ENCODE measurements at places on chromosomes 2 and 18.

- DNase-seq = no peak
Measured at GRCh38 chr2:217553679-217554078, 449.1 kb downstream of the TNS1 start.

GRCh38 chr2:190407246-190407661, 901 bp upstream of the MFSD6 start:
- DNase-seq = no peak

GRCh38 chr2:160271171-160272086, 71.4 kb upstream of the ITGB6 start:
- DNase-seq = no peak

GRCh38 chr2:216914491-216914890, 54.6 kb upstream of the TNP1 start:
- no peak for DNase-seq

GRCh38 chr2:4873876-4874593, 818.1 kb upstream of the SOX11 start:
- DNase-seq = no peak

DNA sequence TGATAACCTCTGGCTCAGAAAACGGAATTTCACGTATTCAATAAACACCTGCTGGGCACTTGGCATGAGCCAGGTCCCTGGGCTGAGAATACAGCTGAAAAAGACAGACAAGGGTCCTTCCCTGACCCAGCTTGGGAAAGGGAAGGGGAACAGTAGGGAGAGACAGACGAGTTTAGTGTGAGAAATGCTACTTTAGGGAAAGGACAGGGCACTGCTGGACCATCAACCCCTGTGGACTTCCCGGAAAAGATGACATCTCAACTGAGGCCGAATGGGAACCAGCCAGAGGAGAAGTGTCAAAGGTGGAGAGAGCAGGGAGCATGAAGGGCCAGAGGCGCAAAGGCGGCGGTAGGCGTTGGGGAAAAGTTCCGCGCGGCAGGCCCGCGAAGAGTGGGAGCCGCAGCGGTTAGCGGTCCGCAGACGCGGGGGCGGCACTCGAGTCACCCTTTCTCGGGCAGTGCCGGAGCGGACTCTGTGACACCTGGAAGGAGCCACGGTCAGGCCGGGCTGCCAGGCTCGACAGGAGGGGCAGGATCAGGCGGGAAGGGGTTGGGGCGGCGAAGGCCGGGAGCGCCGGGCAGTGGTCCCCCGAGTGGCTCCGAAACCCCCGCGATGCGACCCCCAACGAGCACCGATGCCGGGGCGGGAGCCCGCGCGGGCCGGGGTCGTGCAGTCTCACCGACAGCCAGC, 519 bp downstream of the TEX261 start:
- no peak for DNase-seq

- no peak for DNase-seq
Measured at GRCh38 chr2:120498121-120498520, 152.2 kb downstream of the INHBB start.

- DNase-seq = no peak
Measured at GRCh38 chr2:102321941-102322719, 10.8 kb downstream of the IL1RL1 start.

- DNase-seq = peak; percentile 26
Measured at GRCh38 chr2:157291018-157291417, 33.5 kb downstream of the GALNT5 start.

DNA sequence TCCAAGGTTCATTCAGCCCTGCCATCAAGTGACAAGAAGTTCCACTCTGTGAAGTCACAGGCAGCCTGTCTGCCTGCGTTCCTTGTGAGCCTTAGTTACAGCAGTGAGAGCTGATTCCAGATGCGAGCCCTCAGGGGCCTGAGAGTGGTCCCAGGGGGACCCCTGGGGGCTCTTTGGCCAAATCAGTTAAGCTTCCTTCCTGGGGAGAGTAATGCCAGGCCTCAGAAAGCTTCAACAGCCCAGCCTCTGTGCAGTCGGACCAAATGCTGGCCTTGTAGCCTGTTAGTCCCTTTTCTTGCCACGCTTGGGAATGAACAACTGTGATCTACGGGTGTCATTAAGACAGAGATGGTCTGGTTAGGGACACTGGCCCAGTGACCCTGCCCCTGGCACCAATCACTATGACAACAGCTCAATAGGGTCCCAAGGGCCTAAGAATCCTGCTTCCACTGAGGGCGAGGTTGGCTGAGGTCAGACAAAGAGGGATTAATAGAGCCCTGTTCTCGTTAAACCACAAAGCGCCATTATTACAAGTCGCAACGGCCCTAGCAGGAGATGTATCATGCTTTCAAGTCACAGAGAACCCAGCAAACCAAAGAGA, 50.9 kb downstream of the HS1BP3 start:
- no peak for DNase-seq

GRCh38 chr2:223029287-223029686, 22.7 kb upstream of the KCNE4 start:
- DNase-seq = no peak

GRCh38 chr2:40746191-40746590, 294.3 kb upstream of the SLC8A1 start:
- no peak for DNase-seq

DNA sequence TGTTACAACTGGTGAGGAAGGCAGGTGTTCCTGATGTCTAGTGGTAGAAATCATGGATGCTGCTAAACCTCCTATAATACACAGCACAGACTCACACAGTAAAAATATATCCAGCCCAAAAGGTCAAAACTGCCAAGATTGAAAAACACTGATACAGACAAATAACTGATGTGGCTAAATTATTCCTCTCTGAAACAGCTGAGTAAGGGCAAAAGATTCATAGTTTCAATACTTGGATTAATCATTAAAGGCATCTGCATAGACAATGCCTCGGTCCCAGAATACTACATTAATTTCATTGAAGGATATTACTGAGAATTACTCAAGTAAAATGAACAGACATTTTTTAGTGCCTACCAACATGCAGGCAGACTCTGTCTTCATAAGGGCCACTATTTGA, 180.7 kb upstream of the CRIM1 start:
- DNase-seq = no peak

DNA sequence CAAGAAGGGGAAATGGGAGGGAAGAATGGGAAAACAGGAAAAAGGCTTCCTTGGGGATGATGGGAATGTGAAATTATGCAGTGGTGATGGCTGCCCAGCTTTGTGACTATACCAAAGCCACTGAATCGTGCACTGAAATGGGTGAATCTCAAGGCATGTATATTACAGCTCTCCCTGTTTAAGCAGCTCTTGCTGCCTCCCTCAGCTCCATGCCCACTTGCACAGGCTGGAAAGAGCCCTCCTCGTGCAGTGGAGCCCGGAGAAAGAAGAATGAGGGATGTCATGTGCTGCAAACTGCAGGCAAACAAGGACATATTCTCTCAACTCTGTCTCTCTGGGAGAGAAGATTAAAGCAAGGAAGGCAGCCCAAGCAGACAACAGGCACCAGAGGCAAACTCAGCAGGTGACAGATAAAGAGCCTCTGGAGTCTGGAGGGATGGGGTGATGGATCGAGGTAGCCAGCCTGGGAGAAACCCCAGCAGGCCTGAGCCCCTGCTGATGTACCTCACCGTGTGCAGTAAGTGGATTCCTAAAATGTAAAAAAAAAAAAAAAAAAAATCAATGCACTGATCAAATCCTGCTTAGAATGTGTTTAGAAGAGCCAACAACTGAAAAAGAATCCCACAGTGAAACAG, 62.4 kb upstream of the SLC66A3 start:
- no peak for DNase-seq

- no peak for DNase-seq
Measured at GRCh38 chr2:210752532-210752931, 196.1 kb downstream of the CPS1 start.

- no peak for DNase-seq
Measured at GRCh38 chr18:57806978-57807285, 3.8 kb upstream of the ATP8B1 start.

GRCh38 chr2:231464576-231465540, 574 bp upstream of the NCL start:
- no peak for DNase-seq

GRCh38 chr2:149562324-149562723, 25.3 kb downstream of the MMADHC start:
- DNase-seq = no peak

- DNase-seq = no peak
Measured at GRCh38 chr2:126662621-126663020, 6.7 kb downstream of the GYPC start.

GRCh38 chr2:179595284-179595683, 266.1 kb downstream of the ZNF385B start:
- DNase-seq = no peak

DNA sequence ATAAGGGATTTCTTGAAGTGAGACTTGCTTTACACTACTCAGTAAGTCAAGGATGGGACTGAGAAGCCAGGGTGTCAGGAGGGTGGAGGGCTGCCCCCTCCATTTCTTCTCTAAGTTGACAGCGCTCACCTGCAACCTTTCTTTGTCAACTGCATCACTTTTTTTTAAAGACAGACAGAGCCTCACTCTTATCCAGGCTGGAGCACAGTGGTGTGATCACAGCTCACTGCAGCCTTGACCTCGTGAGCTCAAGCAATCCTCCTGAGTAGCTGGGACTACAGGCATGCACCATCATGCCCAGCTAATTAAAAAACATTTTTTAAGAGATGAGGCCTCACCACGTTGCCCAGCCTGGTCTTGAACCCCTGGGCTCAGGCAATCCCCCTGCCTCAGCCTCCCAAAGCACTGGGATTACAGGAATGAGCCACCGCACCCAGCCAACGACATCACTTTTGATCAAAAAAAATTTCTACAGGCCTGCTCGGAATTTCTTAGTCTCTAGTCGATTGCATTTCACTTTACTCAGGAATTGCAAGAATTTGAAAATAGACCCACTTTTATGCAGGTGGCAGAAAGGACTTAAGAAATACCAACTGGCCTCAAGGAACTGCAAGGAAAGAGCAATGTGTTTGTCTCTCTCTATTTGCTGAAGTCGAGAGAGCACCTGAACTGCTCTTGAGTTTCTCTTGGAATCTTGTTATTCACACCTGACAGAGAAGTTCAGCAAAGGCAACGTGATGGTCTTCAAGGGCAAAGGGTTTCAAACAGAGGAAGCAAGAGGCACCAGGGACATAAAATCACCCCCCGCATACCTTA, 101.4 kb downstream of the MYOM1 start:
- no peak for DNase-seq

DNA sequence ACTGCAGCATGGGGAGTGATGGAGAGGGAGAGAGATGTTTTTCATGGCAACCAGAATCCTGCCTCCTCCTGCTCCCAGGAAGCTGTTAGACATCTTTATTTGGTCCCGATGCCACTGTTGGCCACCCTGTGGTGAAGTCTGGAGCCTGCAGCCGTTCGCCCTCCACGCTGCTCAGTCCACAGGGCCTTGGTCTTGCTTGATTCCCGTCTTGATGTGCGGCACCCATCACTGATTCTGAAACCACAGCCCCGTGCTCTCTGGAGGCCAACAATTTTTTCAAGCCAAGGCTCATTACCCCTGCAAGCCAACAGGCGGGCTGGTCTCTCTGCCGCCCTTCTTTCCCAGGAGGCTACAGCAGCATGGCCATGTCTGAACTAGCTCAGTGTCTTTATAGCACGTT, 24.5 kb downstream of the SIGLEC15 start:
- DNase-seq = no peak

DNA sequence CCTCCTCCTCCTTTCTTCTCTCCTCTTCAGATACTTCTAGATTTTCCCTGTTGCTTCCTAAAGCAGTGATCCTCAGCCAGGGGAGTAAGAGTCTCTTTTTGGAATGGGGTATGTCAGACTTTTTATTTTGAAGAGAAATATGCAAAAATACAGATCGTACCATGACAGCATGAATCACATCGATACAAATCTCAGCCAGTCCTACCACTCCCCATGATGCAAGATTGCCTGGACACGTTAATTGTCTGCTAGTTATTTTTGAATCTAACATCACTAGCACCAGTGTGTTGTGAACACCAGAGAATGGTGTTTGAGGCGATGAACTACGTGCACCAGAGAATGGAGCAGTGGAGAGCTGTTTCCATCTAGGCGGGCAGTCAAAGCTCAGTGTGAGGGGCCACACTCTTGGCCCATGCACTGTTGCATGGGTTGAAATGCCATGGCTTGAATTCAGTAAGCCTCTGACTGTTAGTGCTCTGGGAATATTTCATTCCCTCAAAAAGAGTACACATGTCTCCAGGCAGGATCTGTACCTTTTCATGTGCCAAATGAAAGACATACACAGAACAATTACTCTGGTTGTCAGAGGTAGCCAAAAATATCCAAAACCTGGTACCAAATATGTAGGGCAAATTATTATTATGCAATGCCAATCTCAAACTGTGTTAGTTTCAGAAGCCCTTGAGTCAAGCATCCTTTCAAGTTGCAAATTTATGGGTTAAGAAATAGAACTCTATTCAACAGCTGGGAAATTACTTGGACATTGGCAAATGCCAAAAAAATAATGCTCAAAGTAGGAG, 46.3 kb upstream of the RALBP1 start:
- DNase-seq = peak; percentile 16

DNA sequence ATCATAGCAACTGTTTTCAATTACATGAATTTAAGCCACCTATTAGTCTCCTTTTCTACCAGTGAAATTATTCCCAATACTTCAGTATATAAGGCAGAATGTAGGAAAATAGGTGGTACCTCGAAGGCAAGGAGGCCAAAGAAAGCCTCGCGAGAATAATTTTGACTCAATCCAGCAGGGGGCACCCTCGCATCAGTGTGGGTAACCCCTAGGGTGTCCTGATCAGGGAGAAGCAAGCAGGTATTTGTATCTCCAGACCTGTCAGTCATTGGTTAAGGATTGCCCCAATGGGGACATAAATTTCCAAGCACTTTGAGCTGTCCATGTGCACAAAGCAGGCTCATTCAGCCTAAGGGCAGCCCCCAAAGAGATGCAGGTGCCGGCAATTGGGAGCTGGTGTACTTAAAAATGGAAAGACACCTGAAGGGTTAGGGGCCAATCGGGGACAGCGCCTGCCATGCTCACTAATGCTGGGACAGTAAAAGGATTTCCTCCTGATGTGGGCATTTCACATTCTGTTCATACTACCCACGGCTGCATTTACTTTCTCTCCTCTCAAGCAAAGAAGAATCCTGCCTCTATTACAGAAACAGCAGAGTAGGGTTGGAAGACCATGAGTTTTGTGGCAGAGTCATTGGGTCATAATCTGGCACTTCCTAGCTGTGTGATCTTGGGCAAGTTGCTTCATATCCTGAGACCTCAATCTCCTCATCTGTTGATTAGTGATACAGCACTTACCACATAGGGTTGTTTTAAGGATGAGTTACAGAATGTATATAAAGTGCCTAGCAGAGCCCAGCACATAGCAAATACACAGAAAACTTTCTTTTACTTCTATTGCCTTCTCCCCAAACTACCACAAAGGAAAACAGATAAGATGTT, 136.1 kb downstream of the ICOS start:
- no peak for DNase-seq

DNA sequence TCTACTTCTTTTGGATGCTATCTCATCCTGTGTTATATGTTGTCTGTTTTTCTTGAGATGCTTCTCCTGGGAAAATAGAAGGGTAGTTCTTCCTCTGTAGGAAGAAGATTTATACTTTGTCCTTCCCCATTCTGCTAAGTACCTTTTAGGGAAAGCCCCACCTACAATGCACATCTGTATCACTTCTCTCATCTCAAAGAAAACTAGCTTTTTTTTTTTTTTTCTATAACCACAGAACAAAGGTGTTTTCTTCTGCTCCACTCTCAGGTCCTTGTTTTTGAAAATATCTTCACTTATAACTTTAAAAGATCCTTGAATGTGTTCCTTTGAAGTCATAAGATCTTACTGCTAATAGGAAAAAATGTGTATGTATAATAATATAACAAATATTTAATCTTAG, 30.8 kb downstream of the CCDC150 start:
- no peak for DNase-seq

- DNase-seq = peak; percentile 73
Measured at GRCh38 chr2:181741756-181742155, 61.4 kb upstream of the NEUROD1 start.
